WTC11 (cell line): ENCODE measurements at places on chromosomes 11 and 22.

- DNase-seq: no peak
These were observed 5.1 kb downstream of the MPZL3 start for GRCh38 chr11:118247041-118247440.

DNA sequence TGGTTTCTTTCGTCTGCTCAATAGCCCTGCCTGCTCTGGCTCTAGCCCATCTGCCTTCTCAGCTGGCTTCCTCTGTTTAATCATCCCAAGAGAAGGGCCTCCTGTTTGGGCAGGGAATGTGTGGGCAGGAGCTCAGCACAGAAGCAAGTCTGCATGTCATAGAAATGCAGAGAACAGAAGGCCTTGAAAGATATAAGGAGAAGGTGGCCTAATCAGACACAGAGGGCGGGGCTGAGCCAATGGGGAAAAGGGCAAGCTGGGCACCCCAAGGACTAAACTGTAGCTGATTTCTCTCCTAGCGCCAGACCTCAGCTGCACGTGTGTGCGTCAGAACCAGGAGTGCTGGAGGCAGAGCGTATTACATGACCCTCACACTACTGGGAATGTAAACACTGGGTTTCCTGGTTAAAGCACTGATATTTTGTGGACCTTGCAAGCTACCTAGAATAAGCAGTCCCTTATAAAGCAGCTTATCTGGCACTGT lies 7.6 kb upstream of the CCKBR start:
- DNase-seq: no peak

GRCh38 chr11:27871056-27871455 lies 170.8 kb upstream of the BDNF start:
- no peak for DNase-seq

DNA sequence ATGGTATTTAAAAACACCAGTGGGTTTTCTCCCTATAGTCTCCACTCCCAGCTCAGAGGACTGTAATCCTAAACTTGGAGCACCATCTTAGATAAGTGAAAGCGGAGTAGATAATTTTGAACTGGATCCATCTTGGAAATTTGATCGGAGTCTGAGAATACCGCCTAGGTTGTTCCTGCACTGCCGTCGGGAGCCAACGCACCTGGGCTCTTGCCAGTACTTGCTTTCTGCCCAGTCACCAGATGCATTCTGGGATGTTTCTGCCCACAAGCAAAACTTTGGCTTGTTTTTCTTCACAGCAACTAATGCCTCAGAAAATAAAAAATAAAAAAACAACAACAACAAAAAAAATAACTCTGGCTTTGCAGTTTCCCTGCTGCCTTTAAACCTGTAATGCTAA lies 113.0 kb upstream of the MTMR2 start:
- DNase-seq: no peak

- DNase-seq: no peak
These were observed 142.8 kb upstream of the PLET1 start for GRCh38 chr11:112403432-112403831.

- DNase-seq: no peak
These were observed 65.5 kb upstream of the TCF20 start for GRCh38 chr22:42335839-42336378.

DNA sequence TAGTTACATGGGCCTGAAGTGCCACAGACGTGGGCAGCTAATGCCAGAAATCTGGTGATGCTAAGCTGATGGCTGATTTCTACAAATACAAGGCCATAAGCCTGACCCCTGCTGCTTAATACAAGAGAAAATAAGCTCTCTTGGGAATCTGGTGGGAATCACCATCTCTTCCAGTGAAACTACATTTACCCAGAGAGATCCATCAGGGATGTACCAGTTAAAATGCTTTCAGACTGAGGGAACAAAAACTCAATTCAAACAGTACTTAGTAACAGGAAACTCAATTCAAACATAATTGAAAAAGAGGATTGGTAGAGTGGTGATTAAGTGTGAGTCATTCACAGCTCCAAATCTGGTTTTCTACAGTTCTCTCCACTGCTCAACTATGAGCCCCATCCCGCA lies 1.7 kb upstream of the CAVIN3 start:
- DNase-seq: no peak

- DNase-seq: no peak
These were observed 1.7 kb upstream of the PARVA start for GRCh38 chr11:12375720-12376119.

GRCh38 chr11:9745411-9746211 lies 81.7 kb downstream of the SWAP70 start:
- no peak for DNase-seq

GRCh38 chr11:77789061-77789730 lies 31.3 kb downstream of the RSF1 start:
- DNase-seq: no peak

DNA sequence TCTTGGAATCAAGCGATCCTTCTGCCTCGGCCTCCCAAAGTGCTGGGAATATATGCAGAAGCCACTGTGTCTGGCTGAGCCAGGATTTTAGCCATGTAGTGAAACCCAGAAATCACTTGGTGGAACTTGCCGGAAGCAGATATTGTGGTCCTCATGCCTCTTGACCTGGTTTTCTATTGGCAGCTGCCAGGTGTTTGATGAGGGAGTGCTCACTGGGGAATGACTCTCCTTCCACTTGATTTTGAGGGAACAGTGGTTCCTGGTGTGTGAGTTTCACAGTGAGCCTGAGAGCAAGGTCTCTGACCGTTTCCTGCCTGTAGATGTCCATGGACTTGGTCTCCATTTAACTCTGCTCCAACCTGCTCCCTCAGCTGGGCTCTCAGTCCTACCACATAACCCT lies 34.7 kb upstream of the ELF5 start:
- no peak for DNase-seq

- DNase-seq: no peak
These were observed 34.5 kb upstream of the ANO3 start for GRCh38 chr11:26297189-26297975.

- peak; percentile 71 for DNase-seq
These were observed 22.8 kb downstream of the ARRB1 start for GRCh38 chr11:75328426-75329277.

- DNase-seq: no peak
These were observed 359.3 kb downstream of the TENM4 start for GRCh38 chr11:79081471-79082031.

DNA sequence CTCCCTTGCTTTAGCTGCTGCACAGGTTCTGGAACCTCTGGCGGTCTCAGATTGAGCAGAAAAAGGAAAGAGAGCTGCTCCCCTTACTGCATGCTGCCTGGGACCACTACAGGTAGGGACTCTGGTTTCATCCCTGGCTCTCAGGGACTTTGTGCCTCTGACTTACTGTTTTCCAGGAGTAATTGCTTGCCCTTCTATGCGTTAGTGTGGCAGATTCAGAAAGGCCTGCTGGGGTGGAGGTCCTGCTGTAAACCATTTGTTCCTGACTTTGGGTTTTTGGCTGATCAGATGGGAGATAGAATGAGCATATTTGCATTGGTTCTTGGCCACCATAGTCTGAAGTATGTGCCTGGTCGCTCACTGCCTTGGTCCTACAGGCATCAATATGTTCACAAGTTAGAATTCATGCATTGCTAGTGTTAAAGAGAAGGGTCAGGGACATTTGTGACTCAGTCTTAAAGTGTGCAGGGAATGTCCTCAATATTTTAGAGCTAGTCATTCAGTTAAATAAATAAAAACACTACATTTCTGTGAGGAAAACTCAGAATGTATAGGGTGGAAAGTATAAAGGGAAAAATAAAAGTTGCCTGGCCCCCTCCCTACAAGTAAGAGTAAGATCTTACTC lies 78.0 kb downstream of the PISD start:
- no peak for DNase-seq

DNA sequence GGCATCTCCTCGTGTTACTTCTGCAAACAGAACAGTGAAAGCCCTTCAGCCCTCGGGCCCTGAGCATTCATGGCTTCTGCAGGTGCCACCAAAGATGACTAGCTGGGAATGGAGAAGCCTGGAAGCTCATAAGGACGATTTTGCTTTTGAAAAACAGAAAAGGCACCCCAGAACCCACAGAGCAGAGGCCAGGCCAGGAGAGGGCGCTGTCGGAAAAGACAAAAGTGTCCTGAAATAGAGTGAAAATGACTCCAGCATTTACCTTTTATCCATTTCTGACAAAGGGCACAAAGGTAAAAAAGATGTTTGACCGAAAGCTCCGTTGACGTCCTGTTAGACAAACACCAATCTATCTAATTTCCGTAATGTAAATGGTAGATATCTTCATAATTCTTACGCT lies 37.6 kb downstream of the ZNF195 start:
- peak; percentile 81 for DNase-seq

DNA sequence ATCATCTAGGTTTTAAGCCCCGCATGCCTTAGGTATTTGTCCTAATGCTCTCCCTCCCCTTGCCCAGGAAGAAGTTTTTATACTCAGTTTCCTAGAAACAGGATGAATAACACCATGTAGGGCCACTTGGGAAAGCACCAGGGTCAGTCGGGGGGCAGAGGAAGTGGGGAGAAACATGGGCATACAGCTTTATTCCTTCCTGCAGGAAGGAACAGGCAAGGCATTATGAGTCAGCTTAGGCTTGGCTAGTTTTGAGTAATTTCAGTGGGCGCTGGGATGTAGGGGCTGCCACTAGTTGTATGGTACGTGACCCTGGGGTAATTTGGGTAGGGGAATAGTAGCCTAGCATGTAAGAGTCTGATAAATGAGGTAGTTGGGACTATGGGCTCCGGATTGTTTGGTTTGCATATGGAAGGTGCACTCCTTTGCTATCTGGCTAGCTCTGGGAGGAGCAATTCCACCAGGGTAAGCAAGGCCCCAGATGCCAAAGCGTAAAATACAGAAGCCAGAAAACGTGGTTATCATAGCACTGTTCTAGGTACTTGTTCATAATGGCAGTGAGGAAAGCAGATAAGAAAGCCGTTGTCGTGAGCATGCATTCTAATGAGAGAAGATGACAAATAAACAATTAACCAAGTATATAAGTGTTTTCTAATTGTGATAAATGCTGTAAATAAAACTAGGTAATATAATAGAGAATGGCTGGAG lies 24.8 kb downstream of the ACER3 start:
- no peak for DNase-seq

GRCh38 chr11:110919241-110919922 lies 207.1 kb upstream of the ARHGAP20 start:
- no peak for DNase-seq

- DNase-seq: peak; percentile 82
These were observed 10.6 kb downstream of the FREY1 start for GRCh38 chr11:45896422-45896984.

DNA sequence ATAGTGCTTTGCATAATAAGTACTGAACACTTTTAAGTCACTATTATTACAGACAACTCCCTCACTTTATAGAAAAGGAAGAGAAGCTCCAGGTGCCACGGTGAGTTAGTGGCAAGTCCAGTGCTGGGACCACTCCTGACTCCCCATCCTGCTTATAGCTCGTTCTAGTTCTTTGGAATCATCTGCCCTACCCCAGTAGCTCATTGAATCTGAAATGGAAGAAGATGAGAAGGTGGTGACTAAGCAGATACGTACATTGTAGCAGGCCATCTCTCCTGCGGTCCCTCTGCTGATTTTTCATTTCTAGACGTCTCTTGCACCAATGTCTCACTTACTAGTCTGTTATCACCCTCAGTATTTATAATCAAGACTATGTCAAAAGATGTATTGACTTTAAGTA lies 21.6 kb downstream of the MMP20 start:
- DNase-seq: no peak

GRCh38 chr22:23581260-23581650 lies 1.2 kb upstream of the IGLL1 start:
- no peak for DNase-seq

- peak; percentile 5 for DNase-seq
These were observed 105.7 kb upstream of the B3GAT1 start for GRCh38 chr11:134517621-134518293.

DNA sequence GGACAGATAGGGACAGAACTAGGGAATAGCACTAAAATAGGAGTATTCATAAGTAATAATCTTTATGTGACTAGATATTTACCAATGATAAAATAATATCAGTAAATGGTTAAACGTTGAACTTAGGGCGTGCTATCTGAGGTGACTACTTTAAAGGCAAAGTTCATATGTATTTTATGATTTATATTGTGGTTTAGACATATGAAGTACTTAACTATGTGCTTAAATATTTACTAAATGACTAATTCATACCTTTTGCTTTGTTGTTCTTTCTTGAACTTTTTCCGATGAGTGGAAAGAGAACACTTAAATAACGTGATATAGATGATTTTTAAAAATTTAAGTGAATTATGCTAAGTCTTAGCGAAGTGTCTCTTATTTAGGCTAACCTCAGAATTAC lies 14.7 kb downstream of the LUZP2 start:
- no peak for DNase-seq

GRCh38 chr11:103529181-103529684 lies 420.0 kb downstream of the DYNC2H1 start:
- no peak for DNase-seq

- no peak for DNase-seq
These were observed 109.4 kb downstream of the GRIA4 start for GRCh38 chr11:105719073-105719822.

GRCh38 chr11:134815404-134815803 lies 403.4 kb upstream of the B3GAT1 start:
- DNase-seq: no peak

GRCh38 chr11:74507582-74507981 lies 14.1 kb upstream of the LIPT2 start:
- no peak for DNase-seq

GRCh38 chr11:44379141-44380008 lies 69.4 kb upstream of the ALX4 start:
- DNase-seq: no peak

DNA sequence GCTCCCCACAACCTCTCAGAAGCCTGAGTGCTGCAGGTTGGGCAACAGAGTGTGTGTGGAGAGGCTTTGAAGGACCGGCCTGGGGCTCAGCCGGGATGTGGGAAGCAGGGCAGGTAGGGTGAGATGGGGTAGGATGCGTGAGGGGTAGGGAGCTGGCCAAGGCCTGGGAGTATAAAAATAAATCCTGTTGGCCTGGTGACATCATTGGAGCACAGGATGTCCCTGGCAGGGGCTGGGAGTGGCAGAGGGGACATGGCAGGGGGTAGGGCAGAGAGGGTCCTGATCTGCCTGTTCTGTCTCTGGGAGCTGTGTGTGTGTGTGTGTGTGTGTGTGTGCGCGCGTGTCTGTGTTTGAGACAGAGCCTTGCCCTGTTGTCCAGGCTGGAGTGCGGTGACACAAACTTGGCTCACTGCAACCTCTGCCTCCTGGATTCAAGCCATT lies 28.6 kb downstream of the TEF start:
- DNase-seq: no peak

DNA sequence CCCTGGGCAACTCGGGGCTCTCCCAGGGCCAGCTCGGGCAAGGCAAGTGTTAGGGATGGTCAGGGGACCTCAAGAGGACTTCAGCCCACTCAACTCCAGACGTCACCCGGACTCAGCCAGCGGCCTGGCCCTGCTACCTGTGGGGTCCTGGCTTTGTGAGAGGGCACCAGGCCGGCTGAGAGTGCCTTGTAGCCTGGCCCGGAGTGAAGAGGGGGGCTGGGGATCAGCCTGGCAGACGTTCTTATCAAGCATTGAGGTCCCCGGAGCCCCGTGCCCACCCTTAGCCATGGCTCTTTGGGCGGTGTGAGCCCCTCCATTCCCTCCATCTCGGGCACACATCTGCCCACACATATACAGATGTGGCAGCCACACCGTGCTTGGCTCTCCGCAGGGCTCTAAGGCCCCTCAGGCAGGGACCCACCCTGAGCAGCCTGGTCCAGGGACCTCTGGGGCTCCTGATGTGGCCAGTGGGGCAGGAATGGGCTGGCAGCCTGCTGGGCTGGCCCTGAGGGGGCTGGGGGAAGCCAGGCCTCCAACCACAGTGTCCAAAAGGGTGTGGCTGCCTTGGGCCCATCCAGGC lies 15.3 kb downstream of the LSP1 start:
- DNase-seq: no peak

- no peak for DNase-seq
These were observed 36.2 kb downstream of the IGHMBP2 start for GRCh38 chr11:68939583-68940555.

GRCh38 chr11:120964857-120965256 lies 59.0 kb upstream of the TBCEL start:
- DNase-seq: no peak
